Smooth muscle cell of bladder (primary cell): ENCODE measurements at places on chromosomes 6 and 20. TPM values are rescaled to one million over a fixed set of nuclear protein-coding genes. Genes with fewer than 3 reads are reported as not detected.

The CCDC170 gene
- total RNA-seq: 2.6 and 3.1 TPM in 2 replicates

The TBXT gene
- total RNA-seq: not detected in 2 replicates

The DLL1 gene
- 0.46 and 3.1 TPM in 2 replicates for total RNA-seq

The CTCFL gene
- not detected in 2 replicates for total RNA-seq

The SLC35D3 gene
- not detected in 2 replicates for total RNA-seq

The LIME1 gene
- total RNA-seq: 1.6 and 2.2 TPM in 2 replicates

The PGM3 gene
- 156 and 176 TPM in 2 replicates for total RNA-seq

The APOBEC2 gene
- total RNA-seq: not detected in 2 replicates

The SYTL3 gene
- 2.4 and 4.2 TPM in 2 replicates for total RNA-seq
